ENCODE measurements at places on chromosomes 16 and 17. TPM values are rescaled to one million over a fixed set of nuclear protein-coding genes. Genes with fewer than 3 reads are reported as not detected.

GRCh38 chr17:343211-343610 lies 9.4 kb downstream of the RPH3AL start:
- DNase-seq: peak; percentile 12

DNA sequence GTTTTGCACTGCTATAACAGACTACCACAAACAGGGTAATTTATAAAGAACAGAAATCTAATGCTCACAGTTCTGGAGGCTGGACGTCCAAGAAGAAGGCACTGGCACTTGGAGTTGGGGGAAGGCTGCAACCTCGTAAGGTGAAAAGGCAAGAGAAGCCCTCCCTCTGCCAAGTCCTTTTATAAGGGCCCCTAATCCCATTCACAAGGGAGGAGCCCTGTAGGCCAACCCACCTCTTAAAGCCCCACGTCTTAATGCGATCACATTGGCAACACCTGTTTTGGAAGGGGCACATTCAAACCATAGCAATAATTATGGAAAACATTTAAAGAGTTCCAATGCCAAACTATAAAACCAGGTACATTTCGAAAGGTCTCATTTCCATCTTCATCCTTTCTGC lies 5.2 kb downstream of the PKD1L3 start:
- DNase-seq: no peak

GRCh38 chr17:57810721-57811637 lies 38.9 kb downstream of the MRPS23 start:
- DNase-seq: no peak

GRCh38 chr16:57624044-57624688 lies 4.3 kb upstream of the ADGRG1 start:
- DNase-seq: no peak

DNA sequence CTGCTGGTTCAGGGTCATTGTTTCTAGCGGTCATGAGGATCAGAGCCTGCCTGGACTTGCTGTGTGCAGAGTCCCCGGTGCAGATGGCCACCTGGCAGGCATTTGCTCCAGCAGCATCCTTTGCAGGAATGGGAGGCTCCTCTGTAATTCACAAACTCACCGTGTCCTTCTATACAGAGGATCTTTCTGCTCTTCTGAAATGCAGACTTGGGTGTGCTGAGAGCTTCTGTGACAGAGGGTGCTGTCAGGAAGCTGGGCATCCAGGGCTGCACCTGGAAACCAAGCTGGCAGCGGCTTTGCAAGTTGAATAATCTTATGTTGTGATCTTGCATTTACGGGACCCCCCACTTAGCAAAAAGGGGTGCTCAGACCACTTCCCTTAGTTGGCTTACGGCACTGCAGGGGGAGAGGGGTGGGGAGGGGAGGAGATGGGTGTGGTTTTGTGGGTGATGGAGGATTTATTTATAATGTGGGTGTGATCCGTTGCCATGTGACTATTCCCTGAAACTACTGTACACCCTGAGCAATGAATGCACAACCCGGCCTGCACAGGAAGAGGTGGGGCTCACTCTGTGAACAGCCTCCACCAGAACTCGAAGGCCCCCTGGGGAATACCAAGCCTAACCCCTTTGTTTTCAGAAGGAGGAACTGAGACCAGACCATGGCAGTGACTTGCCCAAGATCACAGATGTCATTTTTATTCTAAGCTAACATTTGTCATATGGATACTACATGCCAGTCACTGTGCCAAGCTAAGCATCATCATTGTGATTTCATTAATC lies 178.3 kb downstream of the PRKCB start:
- no peak for DNase-seq

DNA sequence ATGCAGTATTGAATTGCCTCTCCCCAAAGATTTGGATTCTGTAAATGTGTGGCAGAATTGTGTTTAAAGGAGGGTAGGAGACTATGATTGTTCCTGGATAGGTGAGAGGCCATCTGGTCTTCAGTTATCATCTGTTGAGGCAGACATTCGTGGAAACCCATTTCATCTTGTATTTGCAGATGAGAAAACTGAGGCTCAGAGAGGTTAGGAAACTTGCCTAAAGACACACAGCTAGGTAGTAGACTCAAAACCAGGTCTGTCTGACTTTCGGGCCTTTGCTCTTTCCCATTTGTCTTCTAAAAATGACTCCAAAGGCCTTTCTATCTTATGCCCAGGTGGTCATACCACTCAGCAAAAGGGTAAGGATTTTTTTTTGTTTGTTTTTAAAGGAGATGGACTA lies 210.3 kb downstream of the SHISA9 start:
- no peak for DNase-seq

DNA sequence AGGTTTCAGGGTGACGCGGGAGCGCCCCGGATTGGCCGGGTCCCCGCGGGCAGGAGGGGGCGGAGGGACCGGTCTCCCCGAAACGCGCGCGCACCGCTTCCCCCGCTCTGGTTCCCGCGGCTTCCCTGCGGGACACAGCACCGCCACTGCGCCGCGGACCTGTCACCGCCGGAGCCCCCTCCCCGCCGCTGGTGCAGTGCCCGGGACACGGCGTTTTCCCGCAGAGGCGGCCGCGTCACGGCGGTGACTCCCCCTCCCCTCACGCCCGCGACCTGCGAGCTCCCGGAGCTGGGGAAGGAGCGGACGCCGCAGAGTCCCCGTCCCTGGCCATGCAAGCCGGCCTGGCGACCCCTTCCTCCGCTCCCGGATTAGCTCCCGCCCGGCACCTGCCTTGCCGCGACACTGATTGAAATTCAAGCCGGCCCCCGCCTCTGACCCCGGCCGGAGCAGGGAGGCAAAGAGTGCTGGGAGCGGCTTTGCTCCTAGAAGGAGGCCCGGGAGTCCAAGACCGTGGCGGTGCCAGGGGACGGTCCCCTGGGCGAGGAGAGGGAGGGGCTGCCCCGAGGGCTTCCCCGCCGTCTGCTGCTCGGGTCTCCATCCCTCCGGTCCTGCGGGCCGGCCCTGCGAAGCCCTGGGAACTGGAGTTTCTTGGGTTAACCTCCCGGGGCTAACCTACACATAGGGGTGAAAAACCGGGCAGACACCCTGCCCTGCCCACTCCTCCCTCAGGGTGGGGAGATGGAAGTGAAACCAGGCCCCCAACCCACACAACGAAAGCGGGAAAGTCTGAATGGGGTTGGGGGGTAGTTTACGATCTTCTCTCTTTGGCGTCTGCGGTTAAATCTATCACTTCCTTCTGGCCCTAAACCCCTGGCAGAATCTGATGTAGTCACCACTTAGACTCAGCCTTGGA lies 1.0 kb downstream of the RHBDL3 start:
- DNase-seq: peak; percentile 30

DNA sequence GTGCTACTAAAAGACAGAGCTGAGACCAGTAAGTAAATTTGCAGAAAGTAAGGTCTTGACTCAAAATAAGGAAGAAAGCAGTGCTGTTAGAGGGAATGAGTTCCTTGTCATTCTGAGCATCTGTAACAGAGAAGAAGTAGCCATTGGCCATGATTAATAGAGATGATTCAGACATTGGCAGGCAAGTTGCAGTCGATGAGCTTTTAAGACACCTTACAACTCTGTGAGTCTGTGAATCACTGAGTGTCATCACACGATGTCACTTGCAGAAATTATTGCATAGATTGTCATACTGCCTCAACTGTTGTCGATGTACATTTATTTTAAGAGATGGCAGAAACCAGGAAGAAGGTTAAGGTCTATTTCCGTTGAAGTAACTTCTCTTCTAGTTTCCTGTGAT lies 201.1 kb upstream of the CDH13 start:
- no peak for DNase-seq

GRCh38 chr16:4747906-4748681 lies 13.8 kb downstream of the DNAAF8 start:
- no peak for DNase-seq

DNA sequence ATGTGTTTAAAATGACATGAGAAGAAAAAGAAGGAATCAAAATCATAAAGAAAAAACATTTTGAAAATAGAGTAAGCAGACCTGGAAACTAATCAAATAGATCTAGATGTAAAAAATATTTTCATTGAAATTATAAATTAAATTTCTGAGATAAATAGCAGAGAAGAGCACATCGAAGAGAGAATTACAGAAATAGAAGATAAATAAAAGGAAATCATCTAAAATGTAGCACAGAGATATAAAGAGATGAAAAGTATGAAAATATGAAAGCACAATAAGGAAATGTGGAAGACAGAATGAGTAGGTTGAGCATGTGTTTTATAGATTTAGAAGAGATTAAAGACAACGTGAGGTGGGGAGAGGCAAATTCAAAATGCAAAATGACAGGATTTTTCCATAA lies 130.9 kb upstream of the SEC14L1 start:
- DNase-seq: no peak

GRCh38 chr16:1993731-1994131 lies 4.0 kb downstream of the SYNGR3 start:
- no peak for DNase-seq

GRCh38 chr17:17466511-17466910 lies 10.3 kb upstream of the MED9 start:
- no peak for DNase-seq

DNA sequence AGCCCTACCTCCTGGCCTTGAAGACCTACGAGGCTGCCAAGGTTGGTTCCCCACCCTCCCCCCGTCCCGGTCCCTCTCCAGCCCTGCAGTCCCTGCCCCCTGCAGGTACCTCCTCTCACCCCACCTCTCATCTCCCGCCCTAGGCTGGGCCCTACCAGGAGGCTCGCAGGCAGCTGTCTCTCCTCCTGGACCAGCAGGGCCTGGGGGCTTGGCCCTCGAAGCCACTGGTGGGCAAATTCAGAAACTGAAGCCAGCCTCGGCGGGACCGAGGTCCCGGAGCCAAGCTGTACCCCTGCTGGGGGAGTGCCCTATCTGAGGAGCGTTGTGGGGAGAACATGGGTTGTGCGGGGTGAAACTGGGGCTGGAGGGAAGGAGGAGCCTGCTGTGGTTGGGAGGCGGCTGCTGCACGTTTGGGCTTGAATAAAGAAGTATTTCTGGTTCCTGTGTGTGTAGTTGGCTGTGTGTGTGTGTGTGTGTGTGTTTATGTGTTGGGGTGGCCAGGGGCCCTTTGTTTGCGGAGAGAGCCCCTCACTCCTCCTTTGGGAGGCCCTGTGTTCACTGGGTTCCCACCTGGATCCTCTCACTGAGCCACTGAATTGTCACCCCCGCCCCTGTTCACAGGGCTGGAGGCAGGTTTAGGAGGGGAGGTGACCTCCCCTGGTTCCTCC lies 5.9 kb downstream of the ADAD2 start:
- DNase-seq: no peak

PROCA1 gene
- total RNA-seq: 4.1 TPM

CSH1 gene
- total RNA-seq: not detected

PFN1 gene
- 367 TPM for total RNA-seq

CRHR1 gene
- not detected for total RNA-seq

MMP28 gene
- not detected for total RNA-seq

ZP2 gene
- not detected for total RNA-seq

KRT12 gene
- total RNA-seq: not detected

TNFRSF13B gene
- total RNA-seq: not detected

NPIPB8 gene
- total RNA-seq: not detected
